ENCODE measurements at places on chromosomes 3 and 15.

DNA sequence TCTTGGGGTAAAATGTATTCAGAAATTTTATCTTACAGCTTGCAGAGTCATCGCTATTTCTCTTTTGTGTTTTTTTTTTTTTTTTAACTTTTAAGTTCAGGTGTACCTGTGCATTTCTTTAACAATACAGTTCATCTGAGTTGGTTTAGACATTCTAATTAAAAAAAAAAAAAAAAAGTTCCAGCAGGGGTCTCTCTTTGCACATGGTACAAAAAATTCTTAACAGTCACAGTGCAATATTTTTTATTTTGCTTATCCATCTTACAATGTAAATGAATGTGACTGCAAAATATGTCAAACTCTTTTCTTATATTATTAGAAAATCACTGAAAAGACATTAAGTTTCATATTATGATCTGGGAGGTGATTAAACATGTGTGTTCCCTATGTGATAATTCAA, 47.5 kb upstream of the SLC9A9 start:
- DNase-seq = peak; percentile 32

- DNase-seq = no peak
Observed at GRCh38 chr15:26635105-26635504, 137.8 kb downstream of the GABRB3 start.

DNA sequence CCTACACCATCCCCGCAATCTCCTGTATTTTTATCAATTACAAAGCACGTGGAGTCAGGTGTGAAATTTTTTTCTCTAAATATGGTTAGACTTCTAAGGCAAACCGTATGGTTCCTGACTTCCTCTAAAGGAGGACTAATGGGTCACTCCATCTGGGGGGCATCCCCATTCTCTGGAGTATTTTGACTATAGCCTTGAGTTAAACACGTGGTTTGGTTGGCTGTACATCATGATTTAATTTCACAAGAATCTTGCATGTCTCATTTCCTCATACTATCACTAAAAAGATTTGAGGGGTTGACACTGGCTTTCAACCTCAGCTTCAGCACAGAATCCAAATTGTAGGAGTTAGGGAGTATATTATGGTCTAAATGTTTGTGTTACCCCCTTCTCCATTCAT, 25.3 kb upstream of the ZNF770 start:
- DNase-seq = peak; percentile 50

DNA sequence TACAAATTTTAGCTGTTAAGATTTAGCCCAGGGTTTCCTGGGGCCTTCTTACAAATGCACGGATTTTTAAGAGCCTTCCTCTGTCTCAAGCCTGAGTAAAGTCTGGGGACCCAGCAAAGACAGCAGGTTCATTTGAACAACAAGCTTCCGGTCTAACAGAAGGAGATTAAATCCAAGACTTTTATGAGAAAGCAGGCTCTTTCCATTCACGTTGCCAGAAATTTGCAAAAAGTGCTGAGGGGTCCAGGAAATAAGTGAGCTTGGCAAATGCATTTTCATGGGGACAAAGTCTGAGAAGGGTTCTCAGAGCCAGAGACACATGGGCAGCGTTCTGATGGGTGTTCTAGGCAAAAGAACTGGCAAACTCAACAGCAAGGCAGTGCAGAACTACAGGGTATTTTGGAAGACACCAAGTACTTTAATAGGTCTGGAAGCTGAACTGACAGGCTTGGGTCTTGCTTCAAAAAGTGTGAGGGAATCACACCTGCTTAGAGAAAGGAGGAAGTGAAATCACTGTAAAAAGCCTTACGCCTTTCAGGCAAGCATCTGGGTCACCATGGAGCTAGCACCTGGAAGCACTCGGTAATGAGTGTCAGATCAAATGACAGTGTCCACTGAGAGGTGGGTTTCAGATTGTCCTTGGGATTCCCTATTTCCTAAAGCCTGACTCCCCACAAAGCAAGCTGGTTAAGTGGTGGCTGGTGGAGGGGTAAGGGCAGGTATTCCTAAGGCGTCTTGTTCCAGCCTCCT, 115.8 kb upstream of the ARHGEF3 start:
- no peak for DNase-seq

Measured in foreskin fibroblast (primary cell).